Left colon (tissue), 2 donors: ENCODE measurements at places on chromosomes 5 and 9.

GRCh38 chr9:81086416-81086815 is 602.9 kb downstream of the TLE1 start:
- no peak for DNase-seq

DNA sequence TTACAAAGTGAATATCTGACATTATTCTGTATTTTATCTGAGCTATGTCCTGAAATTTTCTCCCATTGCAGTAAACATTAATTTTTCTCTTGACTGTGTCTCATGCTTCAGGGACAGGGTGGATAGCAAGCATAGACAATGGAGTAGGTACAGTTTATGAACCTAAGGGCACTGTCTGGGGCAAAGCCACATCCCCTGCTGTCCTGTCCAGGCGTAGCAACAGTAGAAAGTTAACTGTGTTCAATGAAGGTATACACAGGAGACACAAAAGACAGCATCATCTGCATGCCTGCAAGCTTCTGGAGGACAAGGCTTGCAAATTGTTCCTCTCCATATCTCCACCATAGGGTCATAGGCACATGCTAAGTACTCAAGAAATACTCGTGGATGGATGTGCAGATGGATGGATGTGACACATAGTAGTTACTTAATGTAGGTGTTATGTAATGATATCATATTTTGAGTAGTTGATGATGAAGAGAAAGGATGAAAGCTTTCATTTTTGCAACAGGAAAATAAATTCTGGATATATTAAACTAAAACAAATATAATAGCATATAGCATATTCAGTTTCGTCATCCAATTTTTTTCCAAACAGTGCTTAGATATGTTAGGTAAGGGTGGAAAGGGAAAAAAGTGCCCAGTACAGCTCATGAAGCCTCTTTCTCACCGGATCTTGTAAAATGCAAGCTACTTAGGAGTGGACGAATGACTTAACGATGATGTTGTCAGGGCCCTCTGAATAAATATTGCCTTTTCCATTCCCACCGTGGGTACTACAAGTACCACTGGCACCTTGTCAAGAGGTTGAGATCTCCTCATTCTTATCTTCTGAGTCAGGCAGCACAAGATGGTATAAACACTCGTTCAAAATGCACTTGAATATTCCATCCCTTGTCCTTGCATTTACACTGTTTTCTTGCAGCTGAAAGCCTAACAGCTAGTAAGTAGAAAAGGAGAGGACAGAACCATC is 19.9 kb upstream of the ZSWIM6 start:
- no peak for DNase-seq

DNA sequence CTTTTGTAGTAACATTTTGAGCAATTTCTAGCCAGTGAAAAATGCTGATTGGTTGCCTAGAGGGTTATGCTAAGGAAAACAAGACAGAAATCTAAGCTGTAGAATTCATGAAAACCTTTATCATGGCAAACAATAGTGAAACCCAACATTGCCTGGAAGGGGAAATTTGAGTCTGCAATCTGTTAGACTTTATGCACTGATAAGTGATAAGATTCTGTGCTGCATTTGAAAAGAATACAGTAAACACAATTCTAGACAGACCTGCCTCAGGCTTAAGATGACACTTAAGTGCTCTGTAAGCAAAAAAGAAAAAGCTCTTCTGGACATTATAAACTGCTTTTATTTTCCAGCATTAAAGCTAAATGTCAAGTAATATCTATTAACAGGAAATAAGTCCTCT is 519.3 kb downstream of the ISL1 start:
- DNase-seq, result no peak

DNA sequence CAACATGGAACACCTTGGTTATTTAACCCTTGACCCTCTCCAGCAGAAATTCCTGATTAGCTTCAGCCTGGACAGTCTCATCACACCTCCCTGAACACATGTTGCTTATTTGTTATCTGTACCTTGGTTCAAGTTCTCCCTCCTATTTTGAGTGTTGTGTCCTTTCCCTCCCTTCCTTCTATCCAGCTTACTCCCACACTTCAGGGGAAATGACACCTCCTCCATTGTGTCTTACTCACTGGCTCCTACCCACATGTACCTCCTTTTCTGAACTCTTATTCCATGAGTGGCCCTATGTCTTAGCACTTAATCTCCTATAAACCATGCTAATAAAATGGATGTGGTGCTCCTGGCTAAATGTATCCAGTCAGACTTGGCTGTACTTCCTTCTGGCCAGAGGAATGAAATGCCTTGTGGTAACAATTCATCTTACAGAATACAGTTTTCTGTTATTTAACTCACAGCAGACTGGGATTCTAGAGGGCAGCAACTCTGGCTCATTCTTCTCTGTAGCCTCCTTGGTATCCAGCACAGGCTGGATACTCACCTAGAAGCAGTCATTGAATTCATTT is 11.2 kb downstream of the LIX1 start:
- DNase-seq, result no peak

GRCh38 chr5:54603372-54603771 is 85.8 kb downstream of the SNX18 start:
- no peak for DNase-seq

DNA sequence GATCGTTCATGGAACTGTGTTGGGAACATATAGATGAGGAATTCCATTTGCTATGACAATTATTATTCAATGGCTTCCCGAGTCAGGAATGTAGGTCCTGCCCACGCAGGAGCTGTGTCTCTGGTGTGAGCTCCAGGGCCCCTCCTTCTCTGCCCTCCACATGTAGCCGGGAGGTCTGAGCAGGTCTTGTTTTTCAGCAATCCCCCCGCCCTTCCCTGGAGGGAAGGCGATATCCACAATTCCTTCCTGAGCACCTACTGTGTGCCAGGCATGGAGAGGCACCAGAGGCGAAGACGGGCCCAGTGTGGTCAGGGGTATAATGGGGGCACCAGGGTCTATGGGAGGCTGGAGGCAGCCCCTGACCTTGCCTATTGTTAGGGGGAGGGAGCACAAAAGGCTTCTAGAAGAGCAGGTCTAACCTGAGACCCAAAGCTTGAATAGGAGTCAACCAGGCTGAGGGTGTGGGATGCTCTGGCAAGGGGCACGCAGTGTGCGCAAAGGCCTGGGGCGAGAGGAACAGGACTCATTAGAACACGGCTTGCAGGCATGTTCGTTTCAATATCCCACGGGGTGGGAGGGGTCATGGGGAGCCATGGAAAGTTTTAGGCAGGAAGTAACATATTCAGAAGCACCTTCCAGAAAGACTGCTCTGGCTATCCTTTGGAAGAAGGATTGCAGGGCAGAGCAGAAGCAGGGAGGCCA is 154.9 kb downstream of the C9orf50 start:
- DNase-seq, result no peak

- no peak for DNase-seq
These were observed 8.0 kb downstream of the PTCD2 start for GRCh38 chr5:72328172-72328571.
